Endothelial cell of umbilical vein (primary cell): ENCODE measurements at places on chromosomes 3 and 15. TPM values are rescaled to one million over a fixed set of nuclear protein-coding genes. Genes with fewer than 3 reads are reported as not detected.
A peak's percentile ranks its signal among the peaks of the same experiment; 100 is the strongest.

ABHD14A gene
- total RNA-seq = 6.6 and 8.2 TPM in 2 replicates

ADCY5 gene
- total RNA-seq = not detected in 2 replicates

KIF15 gene
- 20.9 and 21.6 TPM in 2 replicates for total RNA-seq

CCRL2 gene
- 3.9 and 6.4 TPM in 2 replicates for total RNA-seq

ATP13A4 gene
- total RNA-seq = 1.0 TPM in 1 of 2 replicates, not detected in the other

DNA sequence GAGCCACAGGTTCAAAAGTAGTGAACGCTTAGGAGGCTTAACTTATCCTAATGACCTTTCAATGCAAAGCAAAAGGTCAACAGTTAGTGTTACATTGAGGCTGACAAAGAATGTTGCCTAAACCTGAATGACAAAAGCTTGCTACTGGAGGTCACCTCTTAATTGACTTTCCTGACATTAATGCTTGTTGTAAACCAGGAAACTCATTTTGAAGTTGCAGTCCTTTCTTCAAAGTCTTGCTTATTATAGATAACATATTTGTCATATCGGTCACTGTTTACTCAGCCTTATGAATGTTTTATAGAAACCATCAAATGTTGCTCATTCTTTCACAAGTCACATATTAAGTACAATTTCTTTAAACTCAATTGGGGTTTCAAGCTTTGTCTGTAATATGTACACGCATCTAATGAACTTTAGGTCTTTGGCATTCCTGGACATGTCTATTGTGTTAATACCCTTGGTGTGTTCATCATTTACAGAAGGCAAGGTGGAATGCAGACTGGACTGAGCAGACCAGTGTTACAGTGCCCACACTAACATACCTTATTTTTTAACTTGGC, 488.2 kb upstream of the NECTIN3 start:
- H3K4me3 ChIP-seq = no peak overlapping the region
- no peak for DNase-seq
- no peaks in the 10 kb centered on the region for H3K4me1 ChIP-seq
- H3K36me3 ChIP-seq = no peaks in the 10 kb centered on the region
- H3K27ac ChIP-seq = no peak overlapping the region

DNA sequence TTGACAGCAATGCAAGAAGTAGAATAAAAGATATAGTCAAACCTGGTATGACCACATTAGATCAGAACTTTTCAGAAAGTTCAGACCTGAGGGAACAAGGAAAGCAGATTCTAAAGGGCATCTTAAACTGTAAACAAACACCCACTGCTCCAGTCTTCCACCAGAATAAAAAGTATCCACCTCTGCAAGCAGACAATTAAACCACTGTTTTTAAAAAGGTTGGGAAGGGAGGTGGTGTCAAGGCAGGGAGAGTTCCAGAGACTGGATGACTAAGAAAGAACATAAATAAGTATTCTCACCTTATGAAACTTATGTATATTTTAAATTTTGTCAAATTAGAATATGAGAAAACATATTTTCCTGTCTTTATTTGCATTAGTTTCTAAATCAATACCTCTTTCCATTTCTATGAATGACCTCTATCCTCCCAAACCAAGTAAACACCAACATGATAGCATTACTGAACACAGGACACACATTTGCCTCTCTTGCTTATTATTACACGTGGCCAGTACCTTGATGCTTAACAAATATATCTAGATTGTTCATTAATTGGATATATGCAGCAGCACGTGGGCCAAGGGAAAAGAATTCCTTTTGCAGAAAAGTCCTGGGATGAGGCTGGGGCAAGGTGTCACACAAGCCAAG, 31.6 kb downstream of the PIK3CB start:
- no peak overlapping the region for H3K4me3 ChIP-seq
- no peaks in the 10 kb centered on the region for H3K4me1 ChIP-seq
- no peak for DNase-seq
- no peaks in the 10 kb centered on the region for H3K27me3 ChIP-seq
- H3K36me3 ChIP-seq = no peaks in the 10 kb centered on the region

DNA sequence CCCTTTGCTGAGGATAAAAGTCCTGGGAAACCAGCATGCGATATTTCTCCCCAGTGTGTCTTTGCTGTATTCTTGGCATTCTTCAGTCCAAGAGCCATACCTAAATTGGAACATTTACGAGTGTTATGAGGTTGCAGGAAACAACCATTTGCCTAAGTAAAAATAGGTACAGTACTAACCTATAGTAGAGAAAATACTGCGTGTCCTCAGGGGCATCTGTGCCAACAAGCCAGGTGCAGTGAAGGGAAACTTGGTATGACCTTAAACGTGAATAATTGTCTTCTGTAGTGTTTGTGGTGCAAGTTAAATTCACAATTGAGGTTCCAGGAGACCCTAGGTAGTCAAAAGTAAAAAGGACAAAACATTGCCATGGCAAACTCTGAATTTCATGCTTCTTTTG, 12.2 kb downstream of the IL5RA start:
- no peaks in the 10 kb centered on the region for H3K4me1 ChIP-seq
- DNase-seq = no peak
- H3K27ac ChIP-seq = no peak overlapping the region
- H3K4me3 ChIP-seq = no peak overlapping the region

DNA sequence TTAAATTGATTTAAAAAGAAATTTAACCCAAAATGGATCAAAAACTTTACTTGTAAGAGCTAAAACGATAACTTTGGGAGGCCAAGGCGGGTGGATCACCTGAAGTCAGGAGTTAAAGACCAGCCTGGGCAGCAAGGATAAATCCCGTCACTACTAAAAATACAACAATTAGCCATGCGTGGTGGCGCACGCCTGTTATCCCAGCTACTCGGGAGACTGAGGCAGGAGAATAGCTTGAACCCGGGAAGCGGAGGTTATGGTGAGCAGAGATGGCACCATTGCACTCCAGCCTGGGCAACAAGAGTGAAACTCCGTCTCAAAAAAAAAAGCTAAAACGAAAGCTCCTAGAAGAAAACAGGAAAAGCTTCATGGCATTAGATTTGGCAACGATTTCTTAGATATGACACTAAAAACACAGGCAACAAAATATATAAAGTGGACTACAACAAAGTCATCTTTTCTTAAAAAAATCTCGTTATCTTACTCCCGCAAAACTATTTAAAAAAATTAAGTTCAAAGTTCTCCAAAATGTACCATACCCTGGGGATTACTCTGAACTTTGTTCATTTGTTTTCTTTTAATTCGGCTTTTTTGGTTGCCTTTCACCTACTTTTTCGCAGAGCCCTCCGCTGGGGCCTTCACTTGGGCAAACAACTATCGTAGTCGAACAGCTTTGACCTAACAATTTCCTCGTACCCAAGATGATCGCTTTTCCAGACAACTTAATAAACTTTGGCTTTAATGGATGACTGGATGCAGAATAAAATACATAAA, 2.9 kb downstream of the HDDC3 start:
- H3K4me3 ChIP-seq = peak overlapping the region; percentile 49
- peak overlapping the region; percentile 67 for H3K27ac ChIP-seq
- no peaks in the 10 kb centered on the region for H3K27me3 ChIP-seq
- peaks cover 16% of the 10 kb centered on the region for H3K4me1 ChIP-seq

DNA sequence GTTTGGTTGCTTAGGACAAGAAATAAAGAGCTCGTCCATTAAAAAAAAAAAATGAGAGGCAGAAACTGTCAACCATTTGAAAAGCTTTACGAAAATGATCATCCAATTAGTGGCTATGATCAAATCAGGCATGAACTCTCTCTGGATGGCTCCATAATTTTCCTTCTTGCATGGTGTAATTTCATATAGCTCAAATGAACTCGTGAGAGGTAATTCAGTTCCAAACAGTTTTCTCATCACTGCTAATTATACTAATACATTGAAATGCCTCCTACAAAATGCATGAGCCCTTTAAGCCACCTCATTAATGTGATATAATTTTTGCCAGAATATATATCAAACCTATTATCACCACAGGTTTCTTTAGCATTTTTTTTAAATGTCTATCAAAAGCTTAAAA, 239.5 kb upstream of the MEIS2 start:
- no peaks in the 10 kb centered on the region for H3K4me1 ChIP-seq
- H3K27ac ChIP-seq = no peak overlapping the region
- DNase-seq = no peak
- no peaks in the 10 kb centered on the region for H3K27me3 ChIP-seq

GRCh38 chr3:13705051-13705450, 156.1 kb downstream of the FBLN2 start:
- no peak for DNase-seq
- no peaks in the 10 kb centered on the region for H3K27me3 ChIP-seq
- no peak overlapping the region for H3K27ac ChIP-seq
- no peaks in the 10 kb centered on the region for H3K4me1 ChIP-seq
- no peak overlapping the region for H3K4me3 ChIP-seq
